NCI-H1105 treated with DMSO at 0.1 percent for 48 hours (cell line): ENCODE measurements at places on chromosomes 4 and X.
A peak's percentile ranks its signal among the peaks of the same experiment; 100 is the strongest.

DNA sequence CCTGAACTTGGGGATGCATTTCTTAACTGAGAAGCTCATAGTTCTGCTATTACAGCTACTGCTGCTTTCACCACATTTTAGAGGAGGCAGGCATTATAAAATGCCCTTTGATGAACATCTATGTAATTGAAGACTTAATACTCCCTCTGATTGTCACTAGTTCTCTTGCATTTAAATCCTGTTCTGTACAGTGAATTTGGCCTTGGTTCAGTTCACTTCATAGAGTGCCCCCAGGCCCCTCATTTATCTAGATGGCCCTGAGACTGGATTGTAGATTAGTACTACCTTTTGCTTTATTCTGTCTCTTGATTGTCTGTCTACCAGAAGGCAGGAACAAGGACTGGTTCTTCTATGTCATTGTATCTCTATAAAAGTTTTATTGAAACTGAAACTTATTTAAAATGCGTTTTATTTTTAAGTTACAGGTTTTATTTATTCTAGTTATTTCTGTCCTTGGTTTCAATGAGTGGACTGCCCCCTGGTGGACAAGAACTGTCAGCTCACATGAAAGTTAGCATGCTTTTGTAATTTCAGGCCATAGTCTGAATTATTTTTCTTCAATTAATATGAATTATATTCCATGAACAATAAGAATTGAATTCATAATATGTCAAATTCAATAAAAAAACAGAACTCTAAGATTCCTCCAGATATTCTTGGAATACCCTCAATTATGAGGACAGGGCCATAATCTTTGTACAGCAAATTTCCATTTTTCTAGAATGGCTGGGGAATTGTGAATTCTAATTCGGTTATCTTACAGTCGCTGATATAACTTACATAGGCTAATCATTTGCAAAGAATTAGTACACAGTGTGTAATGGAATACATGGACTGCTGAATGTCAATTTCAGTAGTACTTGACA is 47.2 kb upstream of the TMEM33 start:
- peak; percentile 14 for DNase-seq

DNA sequence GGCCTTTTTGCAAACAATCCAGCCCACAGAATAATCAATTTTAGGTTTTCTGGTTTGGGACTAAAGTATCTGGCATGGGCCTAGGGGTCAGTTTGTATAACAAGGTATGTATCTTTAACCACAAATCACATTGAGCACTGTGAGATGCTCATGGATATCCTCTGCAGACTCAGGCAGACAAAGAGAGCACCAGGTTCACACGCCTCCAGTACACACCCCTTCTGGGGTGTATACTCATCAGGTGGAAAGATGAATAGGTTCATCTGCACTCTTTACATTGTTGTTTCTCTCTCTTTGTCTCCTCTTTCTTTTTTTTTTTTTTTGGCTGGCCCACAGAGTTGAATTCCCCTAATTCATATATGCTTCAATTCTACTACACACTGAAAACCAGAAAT is 21.1 kb downstream of the TEC start:
- DNase-seq = no peak

GRCh38 chrX:106035064-106035463 is 3.5 kb downstream of the SERPINA7 start:
- peak; percentile 1 for DNase-seq

DNA sequence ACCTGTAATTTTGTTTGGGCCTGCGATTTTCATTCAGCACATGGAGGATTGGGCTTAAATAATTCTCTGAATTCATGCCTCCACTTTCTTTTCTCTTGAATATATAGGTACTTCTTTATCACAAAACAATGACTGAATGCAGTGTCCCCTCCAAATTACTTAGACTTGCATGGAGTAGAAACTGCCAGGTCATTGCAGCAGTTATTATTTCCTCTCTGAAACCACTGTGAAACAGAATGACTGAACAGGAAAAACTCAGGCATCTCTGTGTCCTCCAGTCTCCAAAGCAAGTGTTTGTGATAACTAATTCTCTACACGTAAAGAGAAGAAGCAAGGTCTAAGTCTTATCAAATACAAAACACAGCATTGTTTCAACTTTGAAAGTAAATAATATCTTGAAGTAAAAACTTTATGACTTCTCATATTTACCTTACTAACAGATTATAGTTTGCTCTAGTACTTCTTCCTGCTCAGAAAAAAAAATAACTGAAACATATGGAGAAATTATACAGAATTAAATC is 144.5 kb upstream of the DIAPH2 start:
- no peak for DNase-seq

GRCh38 chrX:135556055-135556454 is 35.6 kb downstream of the INTS6L start:
- DNase-seq = no peak

- no peak for DNase-seq
These were observed 402.8 kb upstream of the NWD2 start for GRCh38 chr4:36841583-36842326.
